ENCODE measurements at places on chromosomes 3 and 15.

GRCh38 chr15:91965501-91966193 is 112.1 kb downstream of the SLCO3A1 start:
- no peak for DNase-seq

- DNase-seq, result no peak
Observed at GRCh38 chr3:53026382-53027162, 19.3 kb downstream of the SFMBT1 start.

DNA sequence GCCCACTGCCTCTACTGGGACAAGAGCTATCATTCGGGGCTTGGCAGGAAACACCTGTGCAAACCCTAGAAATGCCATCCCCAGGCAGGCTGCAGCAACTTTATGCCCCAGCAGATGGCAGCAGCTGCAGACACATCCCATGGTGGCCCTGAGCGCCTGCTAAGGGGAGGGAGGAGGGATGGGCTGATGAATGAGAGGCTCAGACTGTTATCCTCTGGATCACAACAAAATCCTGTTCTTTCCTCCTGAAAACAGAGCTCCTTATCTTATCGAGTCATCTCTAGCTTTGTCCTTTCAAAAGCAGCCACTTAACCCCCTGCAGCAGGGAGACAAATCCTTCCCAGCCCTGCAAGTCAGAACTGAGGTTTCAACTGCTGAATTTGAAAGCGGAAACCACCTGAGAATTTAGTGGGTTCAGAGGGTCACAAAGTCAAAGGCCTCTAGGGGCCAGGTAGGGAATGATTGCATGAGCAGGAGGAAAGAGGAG is 90.6 kb upstream of the PROK2 start:
- peak; percentile 72 for DNase-seq

- DNase-seq, result no peak
Observed at GRCh38 chr15:27028858-27029477, 58.0 kb downstream of the GABRG3 start.

DNA sequence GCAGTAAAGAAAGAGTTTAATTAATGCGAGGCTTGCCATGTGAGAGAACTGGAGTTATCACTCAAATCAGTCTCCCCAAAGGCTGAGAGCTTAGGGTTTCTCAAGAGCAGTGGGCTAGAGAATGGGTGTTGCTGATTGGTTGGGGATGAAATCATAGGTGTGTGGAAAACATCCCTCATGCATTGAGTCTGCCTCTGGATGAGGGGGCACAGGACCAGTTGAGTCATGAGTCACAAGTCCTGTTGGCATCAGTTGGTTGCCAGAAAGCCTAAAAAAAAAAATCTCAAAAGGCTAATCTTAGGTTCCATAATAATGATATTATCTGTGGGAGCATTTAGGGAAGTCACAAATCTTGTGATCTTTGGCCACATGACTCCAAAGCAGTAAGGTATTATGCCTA is 800.3 kb downstream of the TUSC7 start:
- peak; percentile 59 for DNase-seq

DNA sequence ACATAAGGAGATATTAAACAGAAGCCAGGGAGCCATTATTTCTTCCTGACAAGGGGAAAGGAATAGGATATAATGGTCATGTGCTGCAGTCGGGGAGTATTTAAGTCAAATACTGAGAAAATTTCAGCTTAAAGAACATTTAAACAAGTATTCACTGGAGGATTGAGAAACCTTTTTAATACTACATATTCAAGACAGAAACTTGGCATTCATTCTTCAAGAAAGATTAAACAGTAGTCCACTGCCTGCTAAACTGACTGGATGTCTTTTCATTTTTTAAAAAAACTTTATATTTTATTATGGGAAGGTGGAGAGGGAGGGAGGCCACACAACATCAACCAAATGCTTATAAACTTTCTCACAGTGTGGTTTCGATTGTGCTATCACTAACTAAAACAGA is 107.4 kb upstream of the CBLB start:
- DNase-seq, result no peak

GRCh38 chr15:75067123-75067830 is 43.9 kb downstream of the PPCDC start:
- DNase-seq, result peak; percentile 78

- no peak for DNase-seq
Observed at GRCh38 chr3:97269202-97269601, 454.8 kb downstream of the EPHA6 start.

DNA sequence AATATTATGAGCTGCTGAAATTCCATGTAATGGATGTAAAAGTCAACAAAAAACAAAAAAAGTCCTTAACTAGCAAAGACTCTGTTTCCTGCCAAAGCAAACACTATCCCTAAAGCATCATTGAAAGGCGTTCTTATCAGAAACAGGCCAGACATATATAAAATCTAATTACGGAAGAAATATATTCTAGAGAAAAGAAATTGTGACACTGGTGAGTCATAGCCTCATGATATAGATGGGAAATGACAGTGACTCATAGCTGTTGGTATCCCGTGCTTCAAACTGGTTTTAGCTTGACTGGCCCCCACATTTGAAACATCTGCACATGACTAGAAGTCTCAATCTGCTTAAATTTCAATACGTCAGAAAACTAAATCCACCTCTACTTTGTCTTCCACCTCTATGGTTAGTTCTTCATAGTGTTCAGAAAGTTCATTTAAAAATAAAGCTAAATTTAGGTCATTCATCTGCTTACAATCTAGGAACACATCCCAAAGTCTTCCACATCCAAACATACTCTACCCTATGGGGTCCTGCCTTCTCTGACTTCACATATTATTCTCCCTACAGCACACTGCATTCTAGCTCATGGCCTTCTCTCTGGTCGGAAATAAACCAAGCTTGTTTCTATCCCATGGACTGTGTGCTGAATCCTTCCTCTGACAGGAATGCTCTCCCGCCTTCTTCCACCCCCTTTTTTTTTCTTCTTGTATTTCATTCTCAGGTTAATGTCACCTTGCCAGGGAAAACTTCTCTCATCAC is 456.3 kb upstream of the ARRDC4 start:
- DNase-seq, result peak; percentile 79

DNA sequence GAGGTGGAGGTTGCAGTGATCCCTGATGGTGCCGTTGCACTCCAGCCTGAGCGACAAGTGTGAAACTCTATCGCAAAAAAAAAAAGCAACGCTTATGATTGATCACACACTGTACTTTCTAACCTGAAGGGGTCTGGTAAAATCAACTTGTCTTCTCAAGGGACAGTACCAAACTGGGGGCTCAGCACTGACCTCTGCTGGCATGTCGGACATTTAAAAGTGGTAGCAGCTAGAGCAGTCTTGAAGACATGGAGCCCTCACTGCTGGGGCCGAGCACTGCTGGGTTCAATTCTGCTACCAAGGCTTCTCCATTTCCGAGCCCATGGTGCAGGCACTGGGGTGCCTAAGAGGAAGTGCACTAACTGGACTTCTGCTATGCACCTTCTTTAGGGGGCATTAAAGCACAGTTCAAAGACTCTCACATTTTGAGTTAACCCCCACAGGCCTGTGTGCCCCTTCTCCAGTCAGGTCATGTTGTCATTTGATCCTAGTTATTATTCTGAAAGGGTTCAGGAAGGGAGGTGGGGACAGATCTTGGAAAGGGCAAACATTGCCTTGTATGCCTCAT is 26.4 kb upstream of the LAMP3 start:
- peak; percentile 49 for DNase-seq

- DNase-seq, result no peak
Observed at GRCh38 chr15:87045746-87046145, 966.1 kb downstream of the AGBL1 start.

DNA sequence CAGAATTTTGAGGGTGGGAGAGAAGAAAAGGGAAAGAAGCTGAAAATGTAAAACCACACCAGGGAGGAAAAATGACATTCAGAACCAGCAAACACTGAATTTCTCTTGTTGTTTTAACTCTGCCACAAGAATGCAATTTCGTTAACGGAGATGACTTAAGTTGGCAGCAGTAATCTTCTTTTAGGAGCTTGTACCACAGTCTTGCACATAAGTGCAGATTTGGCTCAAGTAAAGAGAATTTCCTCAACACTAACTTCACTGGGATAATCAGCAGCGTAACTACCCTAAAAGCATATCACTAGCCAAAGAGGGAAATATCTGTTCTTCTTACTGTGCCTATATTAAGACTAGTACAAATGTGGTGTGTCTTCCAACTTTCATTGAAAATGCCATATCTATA is 15.5 kb downstream of the GREM1 start:
- no peak for DNase-seq

DNA sequence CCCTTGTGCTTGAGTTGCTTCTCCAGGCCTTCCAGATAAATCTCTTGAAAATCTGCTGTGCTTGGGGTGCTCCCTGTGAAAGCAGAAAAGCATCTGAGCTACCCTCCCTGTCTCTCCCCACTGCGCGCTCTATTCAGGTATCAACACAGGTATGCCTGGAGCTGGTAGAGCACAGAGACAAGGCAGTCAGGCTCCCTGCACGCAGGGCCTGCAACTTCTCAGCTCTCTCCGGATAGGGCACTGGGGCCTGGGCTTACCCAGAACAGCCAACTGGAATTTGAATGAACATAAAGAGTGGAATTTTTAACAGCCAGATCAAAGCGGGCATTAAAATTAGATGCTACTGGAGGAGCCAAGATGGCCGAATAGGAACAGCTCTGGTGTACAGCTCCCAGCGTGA is 183.6 kb downstream of the XXYLT1 start:
- DNase-seq, result no peak

GRCh38 chr3:28672406-28672805 is 323.8 kb upstream of the AZI2 start:
- no peak for DNase-seq

- DNase-seq, result no peak
Observed at GRCh38 chr3:43366885-43367284, 80.5 kb downstream of the SNRK start.

- DNase-seq, result no peak
Observed at GRCh38 chr3:23837691-23838090, 31.9 kb downstream of the UBE2E1 start.

GRCh38 chr3:194928227-194928626 is 242.5 kb downstream of the FAM43A start:
- DNase-seq, result peak; percentile 47

GRCh38 chr15:47718497-47719437 is 1.5 kb downstream of the SEMA6D start:
- no peak for DNase-seq

GRCh38 chr3:185332026-185332735 is 30.8 kb upstream of the MAP3K13 start:
- peak; percentile 68 for DNase-seq

GRCh38 chr3:150639262-150639661 is 36.1 kb downstream of the SELENOT start:
- DNase-seq, result no peak

DNA sequence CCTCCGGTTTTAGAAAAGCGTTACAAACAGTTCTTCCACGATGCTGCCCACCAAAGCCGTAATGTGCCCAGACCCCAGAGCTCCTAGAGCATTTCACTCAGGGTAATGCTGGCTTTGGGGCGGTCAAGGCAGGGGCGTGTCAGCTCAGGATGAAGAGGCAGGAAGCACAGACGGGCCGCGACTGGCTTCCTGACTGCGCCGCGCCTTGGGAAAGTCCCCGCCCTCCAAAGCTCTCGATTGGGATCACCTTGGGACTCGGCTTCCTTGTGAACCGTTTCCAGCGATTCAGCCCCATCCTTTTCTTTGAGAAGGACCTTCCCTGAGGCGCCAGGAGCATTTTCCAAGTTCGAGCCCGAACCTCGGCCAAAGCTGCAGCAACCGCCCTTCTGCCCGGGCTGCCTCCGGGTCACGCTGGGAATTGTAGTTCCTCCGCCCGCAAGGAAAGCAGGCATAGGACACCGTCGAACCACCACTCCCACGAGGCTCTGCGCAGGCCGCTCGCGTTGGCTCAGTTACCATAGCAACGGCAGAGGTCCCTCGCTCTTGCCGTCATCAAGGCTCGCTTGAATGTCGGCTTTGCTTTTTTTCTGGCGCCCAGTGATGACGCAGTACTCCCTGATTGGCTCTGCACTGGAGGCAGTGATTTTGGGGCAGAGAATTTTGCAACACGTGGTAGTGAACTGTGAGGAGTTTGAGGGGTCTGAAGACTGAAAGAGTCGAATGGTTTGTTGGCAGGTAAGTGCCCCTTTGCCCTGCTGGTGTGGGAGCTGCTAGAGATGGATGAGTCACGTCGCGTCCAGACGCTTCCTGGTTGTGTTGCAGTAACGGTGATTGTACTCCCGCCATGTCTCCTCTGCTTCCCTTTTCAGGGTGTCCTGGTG is at the start of the genes CCDC191 and QTRT2:
Gene CCDC191, minus strand, starts transcription at position 397 of the 881 bp plus-strand sequence. Its CDS starts 60 bp downstream, at position 337.
Gene QTRT2, plus strand, starts transcription at position 608 of the 881 bp plus-strand sequence. CDS start 8,521 bp downstream, outside the sequence.
- DNase-seq, result peak; percentile 100

DNA sequence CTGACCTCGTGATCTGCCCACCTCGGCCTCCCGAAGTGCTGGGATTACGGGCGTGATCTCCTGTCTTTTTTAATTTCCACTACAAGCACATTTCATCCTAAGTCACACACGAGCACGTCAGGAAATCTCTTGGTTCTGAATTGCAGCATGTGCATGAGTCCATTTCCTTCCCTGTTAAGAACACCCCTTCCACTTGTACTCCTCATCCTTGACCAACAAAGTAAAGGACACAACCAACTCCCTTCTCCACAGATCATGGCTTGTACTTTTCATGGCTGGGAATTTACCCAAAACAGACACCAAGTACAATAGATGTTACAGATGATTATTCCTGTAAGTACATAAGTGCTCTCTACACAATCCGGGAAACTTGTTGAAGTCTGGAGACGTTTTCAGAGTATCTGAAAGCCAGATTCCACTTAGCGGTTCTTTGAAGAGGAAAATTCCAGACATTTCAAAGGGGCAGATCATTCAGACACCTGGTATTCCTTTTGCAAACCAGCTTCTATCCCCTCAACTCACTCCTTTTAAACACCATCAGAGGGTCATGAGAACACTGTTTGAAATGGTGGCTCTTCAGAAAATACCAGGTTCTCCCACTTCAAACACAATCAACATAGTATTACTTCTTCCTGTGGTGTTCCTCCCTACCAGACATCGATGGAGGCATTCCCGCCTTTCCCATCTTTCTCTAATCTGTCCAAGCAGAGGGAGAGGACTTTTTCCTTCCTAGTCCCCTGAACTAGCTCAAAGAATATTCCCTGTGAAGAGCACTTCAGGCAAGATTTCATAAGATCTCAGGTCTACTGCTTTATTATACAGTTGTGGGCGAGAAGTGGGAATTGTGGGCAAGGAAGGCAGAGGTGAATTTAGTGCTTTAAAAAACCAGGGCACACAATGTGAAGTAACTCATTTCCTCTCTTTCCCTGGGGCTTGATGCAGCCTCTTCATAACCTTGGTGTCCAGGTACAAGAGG is 80.1 kb upstream of the TSC22D2 start:
- DNase-seq, result no peak
